NCI-H2081 (cell line): ENCODE measurements at places on chromosomes 11 and 22.

DNA sequence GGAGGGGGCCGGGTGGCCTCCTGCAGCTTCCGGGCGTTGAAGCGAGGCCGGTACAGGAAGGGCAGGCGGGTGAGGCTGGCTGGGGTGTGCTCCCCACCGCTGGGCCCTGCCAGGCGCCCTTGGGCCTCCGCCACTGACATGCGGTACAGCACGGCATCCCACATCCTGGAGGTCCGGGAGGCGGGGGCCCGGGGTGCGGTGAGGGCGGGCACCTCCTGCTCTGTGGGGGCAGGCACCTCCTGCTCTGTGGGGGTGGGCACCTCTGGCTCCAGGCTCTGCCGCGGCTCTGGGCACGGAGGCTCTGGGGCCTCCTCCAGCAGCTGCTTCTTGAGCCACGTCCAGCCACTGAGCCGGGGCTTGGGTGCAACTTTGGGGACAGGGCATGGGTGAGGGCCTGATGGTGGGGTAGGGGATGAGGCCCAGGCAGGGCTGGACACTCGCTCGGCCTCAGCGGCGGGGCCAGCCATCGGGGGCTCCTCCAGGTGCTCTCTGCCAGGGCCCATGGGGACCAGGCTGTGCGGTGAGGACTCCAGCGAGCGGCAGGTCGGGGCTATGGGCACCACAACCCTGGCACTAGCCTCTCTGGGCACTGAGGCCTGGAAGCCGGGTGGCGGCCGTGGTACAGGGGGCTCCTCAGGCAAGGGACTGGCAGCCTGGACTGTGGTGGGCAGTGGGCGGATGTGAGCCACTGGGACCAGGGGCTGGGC, 2.3 kb downstream of the PRR33 start:
- no peak for DNase-seq

GRCh38 chr11:61495801-61496601, 12.5 kb upstream of the LRRC10B start:
- DNase-seq: peak; percentile 29

DNA sequence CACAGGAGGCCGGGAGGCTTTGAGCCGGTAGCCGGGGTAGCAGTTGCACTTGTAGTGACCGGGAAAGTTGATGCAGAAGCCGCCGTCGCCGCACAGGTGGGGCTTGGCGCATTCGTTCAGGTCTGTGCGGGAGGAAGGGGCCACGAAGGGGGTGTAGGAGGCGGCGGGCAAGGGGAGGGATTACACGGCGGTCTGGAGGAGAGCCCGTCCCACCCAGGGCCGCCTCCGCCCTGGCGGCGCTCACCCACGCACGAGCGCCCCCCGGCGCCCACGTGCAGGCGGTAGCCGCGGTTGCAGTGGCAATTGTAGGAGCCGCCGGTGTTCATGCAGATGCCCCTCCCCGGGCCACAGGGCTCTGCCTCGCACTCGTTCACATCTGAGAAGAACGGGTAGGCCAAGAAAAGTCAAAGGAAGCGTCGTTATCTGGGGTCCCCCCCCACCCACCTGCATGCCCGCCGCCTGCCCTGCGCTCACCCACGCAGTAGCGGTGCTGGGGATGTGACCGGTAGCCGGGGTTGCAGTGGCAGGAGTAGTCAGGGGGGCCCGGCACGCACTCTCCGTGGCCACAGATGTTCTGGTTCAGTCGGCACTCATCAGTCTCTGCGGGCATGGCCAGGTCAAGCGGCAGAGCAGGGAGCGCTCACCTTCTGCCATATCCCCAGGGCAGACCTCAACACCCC, 10.6 kb downstream of the LTBP3 start:
- no peak for DNase-seq

- no peak for DNase-seq
Measured at GRCh38 chr11:20084921-20085814, 75.1 kb downstream of the DBX1 start.

GRCh38 chr11:1618231-1618630, 3.7 kb downstream of the KRTAP5-4 start:
- no peak for DNase-seq

DNA sequence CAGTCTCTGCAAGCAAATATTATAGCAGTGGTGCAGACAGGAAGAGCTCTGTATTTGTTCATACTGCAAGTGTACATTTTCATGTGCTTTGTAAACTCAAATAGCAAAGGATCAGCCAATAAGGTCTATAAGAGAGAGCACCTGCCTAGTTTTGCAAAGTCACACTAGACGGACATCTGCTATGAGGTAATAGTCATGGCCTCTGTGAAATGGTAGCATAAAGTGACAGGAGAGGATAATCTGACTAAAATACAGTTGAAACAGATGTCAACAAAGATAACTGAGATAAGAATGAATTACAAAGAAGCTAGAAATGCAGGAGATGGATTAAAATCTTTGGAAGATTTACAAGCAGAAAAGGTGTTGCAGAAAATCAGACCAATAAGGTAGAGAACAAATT, 70.6 kb upstream of the SPON1 start:
- DNase-seq: peak; percentile 11

GRCh38 chr11:5123802-5124521, 14.2 kb downstream of the OR52A5 start:
- peak; percentile 62 for DNase-seq

DNA sequence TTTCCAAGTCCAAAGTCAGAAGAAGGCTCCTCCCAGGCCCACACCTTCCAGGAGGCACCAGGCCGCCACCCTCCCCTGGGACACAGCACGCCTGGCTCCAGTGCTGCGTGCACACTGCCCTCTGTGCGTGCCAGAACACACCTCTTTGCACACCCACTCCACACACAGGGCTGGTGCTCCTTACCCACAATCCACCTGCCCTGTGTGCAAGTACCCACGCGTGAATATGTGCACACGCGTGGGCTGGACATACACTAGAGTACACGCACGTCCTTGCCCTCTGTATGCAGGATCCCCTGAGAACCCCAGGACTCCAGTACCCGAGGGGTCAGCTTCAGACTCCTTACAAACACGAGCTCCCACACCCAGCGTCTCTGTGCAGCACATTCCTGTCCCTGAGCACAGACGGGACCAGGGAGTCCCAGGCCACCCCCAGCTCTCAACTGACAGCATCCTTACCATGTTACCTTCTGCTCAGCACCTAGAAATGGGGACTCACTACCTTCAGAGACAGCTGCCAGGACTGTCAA, 2.8 kb downstream of the DUSP8 start:
- DNase-seq: no peak

DNA sequence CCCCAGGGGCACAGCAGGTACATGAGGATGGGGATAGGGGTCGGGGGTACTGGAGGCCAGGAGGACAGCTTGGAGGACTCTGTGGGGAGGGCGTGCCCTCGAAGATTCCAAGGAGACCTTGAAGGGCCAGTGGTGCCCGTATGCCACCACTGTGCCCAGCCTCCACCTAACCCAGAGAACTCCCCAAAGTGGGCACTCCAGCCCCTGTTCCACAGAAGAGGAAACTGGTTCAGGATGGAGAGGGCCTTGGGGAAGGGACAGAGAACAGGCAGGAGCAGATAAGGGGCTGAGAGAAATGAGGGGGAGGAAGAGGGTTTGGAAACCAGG, 2.2 kb upstream of the PHLDA2 start:
- no peak for DNase-seq

- DNase-seq: no peak
Measured at GRCh38 chr11:120827820-120828219, 196.1 kb upstream of the TBCEL start.

DNA sequence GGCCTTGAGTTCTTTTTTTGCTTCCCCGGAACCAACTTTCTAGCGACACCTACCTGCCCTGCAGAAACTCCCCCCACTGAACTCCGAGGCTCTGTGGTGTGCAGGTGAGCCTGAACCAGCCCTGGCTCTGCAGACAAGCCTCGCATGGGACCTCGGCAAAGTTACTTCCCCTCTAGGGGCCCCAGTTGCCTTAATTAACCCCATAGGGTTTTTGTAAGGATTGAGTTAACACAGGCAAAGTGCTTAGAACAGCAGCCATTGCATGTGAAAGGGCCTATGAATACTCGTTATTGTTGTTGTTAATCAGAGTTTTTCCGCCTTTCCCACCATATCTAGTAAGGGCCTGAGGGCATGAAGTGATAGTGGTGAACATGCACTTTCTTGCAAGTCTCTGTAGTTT, 12.6 kb upstream of the SYT13 start:
- DNase-seq: no peak

DNA sequence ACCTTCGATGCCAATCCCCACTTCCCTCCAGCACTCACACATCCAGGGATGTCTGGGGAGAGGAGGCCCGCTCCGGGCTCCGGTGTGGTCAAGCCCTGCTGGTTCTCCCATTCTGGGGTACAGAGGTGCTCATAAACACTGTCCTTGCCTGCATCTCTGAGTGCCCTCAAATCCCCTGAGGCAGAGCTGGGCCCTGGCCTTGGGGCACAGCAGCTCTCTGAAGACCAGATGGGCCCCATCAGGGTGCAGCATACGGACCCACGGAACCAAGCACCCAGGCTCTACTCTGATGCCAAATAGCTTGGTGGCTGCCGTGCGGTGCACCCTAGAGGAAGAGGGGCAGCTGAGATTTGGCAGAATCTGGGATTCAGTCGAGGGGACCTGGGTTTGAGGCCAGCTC, 35.7 kb upstream of the NNMT start:
- no peak for DNase-seq
